Stimulated activated naive CD4-positive, alpha-beta T cell (primary cell): ENCODE measurements at places on chromosomes 2 and 18.

DNA sequence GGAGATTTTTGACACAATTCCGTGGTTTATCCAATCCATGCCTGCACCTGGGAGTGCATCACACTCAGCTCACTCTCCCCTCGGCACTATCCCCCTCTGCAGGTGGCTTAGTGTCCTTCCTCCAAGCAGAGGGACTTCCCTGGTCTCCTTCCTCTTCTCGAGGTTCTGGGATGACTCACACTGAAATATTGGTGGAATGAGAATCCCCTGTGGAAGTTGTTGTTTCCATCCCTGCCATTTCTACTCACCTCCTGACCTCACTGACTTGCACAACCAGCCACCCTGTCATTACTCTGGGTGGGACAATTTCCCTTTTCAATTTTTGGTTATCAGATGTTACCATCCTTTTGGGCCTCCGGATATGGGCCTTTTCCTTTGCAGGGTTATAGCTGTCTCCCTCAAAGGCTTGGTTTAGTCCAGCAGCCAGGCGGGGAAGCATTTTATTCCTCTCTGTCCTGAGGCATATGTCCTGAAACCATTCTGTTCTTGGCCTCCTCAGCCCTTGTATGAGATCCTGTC is 59.9 kb downstream of the PTPRM start:
- DNase-seq: no peak

GRCh38 chr18:31983976-31984375 is 34.6 kb upstream of the RNF125 start:
- no peak for DNase-seq

- no peak for DNase-seq
These were observed 129.5 kb downstream of the SMAD7 start for GRCh38 chr18:48821251-48821590.

GRCh38 chr18:57802213-57803102 is 657 bp downstream of the ATP8B1 start:
- DNase-seq: no peak

- DNase-seq: no peak
These were observed 77.9 kb upstream of the FAM124B start for GRCh38 chr2:224479826-224480225.

DNA sequence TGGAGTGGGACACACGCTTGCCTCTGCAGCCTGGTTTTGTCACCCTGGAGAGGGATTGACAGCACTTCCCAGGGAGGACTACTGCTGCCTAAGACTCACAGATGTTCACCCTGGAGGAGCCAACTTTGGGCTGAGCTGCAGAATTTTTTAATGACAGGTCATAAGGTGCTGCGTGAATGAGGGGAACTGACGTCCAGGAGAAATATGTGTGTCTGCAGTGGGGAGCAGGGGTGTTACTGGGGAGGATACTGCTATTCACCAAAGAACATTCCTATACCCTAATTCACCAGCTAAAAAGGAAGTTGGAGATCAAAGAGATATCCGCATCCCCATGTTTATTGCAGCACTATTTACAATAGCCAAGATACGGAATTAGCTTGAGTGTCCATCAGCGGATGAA is 144.4 kb downstream of the MGAT5 start:
- DNase-seq: no peak

DNA sequence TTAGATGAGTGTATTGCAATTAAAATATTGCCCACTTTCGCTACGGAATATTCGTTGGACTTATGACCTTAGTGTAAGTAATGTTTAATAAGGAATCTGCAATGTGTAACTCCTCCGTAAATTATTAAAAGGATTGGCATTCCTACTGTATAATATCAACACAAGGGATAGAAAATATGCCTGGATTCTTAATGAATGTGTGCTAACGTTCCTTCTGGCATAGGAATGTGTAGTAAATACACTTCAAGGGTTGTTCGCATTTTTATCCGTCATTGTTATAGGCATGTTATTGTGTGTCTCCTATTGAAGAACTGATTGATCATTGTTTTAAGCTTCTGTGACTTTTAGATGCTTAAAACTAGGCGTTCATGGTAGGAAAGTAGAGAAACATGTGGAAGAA is 134.5 kb downstream of the NEDD4L start:
- no peak for DNase-seq
